ENCODE measurements at places on chromosomes 5 and 9.

DNA sequence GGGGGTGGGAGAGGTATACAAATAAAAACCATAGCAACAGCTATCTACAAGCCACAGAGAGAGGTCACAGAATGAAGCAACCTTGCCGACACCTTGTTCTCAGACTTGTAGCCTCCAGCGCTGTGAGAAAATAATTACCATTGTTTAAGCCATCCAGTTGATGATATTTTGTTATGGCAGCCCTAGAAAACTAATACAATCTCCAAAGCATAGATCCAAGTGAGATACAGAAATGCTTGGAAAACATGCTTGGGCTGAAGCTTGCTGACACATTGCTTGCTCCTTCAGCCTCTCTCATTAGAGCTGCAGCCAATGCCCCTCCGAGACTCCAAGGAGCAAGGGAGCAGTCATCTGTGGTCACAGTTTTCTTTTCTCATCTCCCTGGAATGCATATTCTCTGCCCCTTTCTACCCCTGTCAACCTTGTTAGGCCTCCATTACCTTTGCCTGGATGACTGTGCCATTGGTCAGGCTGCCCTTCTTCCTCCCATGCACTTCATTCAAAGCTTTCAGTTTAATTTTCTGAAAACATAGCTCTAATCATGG is 401.4 kb upstream of the KLF4 start:
- no peak for DNase-seq

GRCh38 chr9:4114569-4115505 is 185.0 kb downstream of the GLIS3 start:
- peak; percentile 68 for DNase-seq

DNA sequence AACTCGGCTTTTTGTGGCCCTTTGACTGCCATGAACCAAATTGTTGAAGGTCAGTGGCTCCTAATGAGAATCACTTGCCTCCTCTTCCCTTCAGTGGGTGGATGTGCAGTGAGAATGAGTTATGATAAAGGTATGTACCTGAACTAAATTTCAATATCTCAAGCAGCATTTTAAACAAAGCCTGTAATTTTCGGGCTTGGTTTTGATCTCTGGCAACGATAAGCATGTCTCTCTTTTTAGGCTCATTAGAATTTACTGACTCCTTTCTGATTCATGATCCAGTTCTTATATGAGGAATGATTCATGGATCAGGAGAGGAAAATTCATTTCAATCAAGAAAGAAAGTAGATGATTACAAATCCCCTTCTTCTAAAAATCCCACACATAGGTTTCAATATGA is 305.5 kb downstream of the ARRDC3 start:
- no peak for DNase-seq

- no peak for DNase-seq
Measured at GRCh38 chr9:71878327-71879274, 32.4 kb downstream of the ABHD17B start.

GRCh38 chr5:154771383-154771901 is 16.3 kb downstream of the LARP1 start:
- peak; percentile 83 for DNase-seq

- no peak for DNase-seq
Measured at GRCh38 chr5:143056339-143056704, 286.1 kb downstream of the ARHGAP26 start.

DNA sequence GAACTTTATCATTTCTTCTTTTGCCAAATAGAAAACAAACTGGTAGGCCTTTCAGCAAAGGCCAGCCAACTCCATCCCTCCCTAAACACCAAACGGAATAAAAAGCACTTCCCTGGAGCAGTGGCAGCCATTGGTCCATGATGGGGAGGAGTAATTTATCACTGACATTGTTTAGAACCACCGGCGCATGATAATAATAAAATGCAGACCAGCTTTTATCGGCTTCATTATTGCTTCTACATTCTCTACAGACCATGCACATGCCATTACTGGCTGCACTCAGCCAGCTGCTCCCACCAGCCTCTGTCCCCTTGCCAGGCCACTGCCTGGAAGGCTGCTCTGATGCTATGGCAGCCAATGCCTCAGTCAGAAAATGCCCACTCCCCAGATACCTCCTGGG is 45.9 kb downstream of the ABCA1 start:
- DNase-seq, result no peak

GRCh38 chr5:30874241-30875034 is 319.0 kb upstream of the CDH6 start:
- DNase-seq, result no peak

GRCh38 chr9:81146684-81147337 is 542.5 kb downstream of the TLE1 start:
- DNase-seq, result peak; percentile 4

DNA sequence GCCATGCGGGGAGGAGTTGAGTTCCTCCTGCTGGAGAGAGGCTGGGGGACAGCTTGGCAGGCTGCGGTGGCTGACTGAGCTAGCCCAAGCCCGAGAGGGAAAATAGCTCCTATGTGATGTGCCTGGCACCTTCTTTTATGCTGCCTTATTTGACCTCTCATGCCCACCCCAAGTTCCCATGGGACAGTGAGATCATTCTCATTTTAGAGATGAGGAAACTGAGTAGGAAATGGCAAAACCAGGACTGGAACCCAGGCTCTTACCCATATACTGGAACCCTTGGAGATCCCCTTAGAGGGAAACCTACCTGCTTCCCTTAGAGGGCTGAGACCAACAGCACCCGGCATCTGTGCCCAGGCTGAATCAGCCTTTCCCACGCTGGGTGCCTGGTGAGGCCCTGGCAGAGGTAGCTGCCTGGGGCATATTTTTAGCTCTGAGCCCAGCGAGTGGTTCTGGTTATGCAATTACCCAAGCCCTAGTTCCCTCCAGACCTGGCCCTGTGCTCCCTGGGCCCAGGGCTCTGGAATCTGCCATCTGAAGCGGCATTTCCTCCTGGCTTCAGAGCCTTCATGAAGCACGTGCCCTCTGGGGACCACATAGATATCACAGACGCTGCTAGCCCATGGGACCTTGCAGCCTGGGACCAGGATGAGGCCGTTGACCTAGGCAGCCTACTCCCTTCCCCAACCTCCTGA is 23.6 kb downstream of the COL27A1 start:
- DNase-seq, result no peak

DNA sequence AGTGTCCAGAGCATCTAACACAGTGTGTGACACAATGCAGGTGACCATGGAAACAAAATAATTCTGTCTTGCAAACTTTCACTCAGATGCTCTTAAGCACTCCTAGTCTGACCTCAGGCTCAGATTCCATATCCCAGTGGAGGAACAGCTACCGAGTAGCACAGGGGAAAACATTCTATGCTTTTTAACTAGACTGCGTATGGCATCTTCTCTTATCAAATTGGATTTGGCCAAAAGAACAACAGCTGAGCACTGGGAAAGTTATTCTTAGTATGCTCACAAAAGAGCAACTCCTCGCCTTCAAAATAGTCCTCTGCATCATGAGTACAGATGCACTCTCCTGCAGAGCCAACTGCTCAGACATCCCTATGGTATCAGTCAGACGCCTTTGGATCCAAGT is 528.2 kb upstream of the DAP start:
- no peak for DNase-seq

DNA sequence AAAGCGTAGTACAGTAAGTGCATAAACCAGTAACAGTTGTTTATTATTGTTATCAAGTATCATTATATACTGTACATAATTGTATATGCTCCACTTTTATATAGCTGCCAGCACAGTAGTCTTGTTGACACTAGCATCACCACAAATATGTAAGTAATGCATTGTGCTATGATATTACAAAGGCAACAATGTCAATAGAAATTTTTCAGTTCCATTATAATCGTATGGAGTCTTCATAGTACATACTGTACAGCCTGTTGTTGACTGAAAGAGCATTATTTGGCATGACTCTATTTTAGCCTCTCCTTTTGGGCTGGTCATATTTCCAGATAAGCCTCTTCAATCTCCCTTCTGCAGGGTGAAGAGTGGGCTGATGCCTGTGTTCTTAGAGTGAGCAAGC is 40.4 kb downstream of the CFAP95 start:
- DNase-seq, result no peak

- no peak for DNase-seq
Measured at GRCh38 chr9:103942651-103943050, 151.5 kb upstream of the SMC2 start.
